Naive thymus-derived CD4-positive, alpha-beta T cell (primary cell): ENCODE measurements at places on chromosomes 4 and X. TPM values are rescaled to one million over a fixed set of nuclear protein-coding genes. Genes with fewer than 3 reads are reported as not detected.

The JADE3 gene
- polyA plus RNA-seq, result 0.05 TPM

The KDR gene
- not detected for polyA plus RNA-seq

The CCSER1 gene
- not detected for polyA plus RNA-seq

The MSANTD1 gene
- polyA plus RNA-seq, result not detected

The MRFAP1 gene
- 180 TPM for polyA plus RNA-seq

The ASMT gene
- polyA plus RNA-seq, result not detected

The PRR32 gene
- not detected for polyA plus RNA-seq

The CXCL13 gene
- not detected for polyA plus RNA-seq

The PGAM4 gene
- polyA plus RNA-seq, result not detected

The POF1B gene
- polyA plus RNA-seq, result 0.17 TPM

GRCh38 chr4:77025643-77026321 lies 50.0 kb downstream of the CCNI start:
- H3K4me3 ChIP-seq, result no peak overlapping the region
- DNase-seq, result no peak
- H3K27ac ChIP-seq, result no peak overlapping the region
- no peaks in the 10 kb centered on the region for H3K27me3 ChIP-seq
- H3K4me1 ChIP-seq, result no peaks in the 10 kb centered on the region

- no peaks in the 10 kb centered on the region for H3K27me3 ChIP-seq
- no peaks in the 10 kb centered on the region for H3K36me3 ChIP-seq
- H3K4me1 ChIP-seq, result no peaks in the 10 kb centered on the region
- H3K4me3 ChIP-seq, result no peak overlapping the region
Measured at GRCh38 chr4:173181848-173182247, 13.2 kb downstream of the GALNT7 start.

DNA sequence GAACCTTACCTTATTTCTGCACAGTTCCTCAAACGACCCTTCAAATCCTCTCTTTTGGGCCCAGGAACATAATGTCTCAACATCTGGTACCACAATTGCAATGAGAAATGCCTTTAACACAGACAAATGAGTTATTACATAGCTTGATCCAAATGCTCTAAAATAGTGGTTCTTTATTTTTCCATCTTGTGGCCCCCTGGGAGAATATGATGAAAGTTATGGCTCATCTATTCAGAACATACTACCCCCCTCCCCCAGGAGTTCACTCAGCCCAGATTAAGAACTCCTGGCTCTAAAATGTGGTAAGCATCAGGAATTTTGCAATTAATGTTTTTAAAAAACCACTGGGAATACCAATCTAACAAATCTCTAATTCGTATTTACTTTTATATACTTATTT lies 23.9 kb upstream of the CENPU start:
- H3K27ac ChIP-seq, result no peak overlapping the region
- H3K36me3 ChIP-seq, result peaks cover 12% of the 10 kb centered on the region
- no peak for DNase-seq
- no peaks in the 10 kb centered on the region for H3K27me3 ChIP-seq
- peaks cover 7% of the 10 kb centered on the region for H3K4me1 ChIP-seq

GRCh38 chr4:144721994-144722393 lies 76.0 kb downstream of the HHIP start:
- H3K4me1 ChIP-seq, result no peaks in the 10 kb centered on the region
- no peaks in the 10 kb centered on the region for H3K27me3 ChIP-seq
- H3K36me3 ChIP-seq, result no peaks in the 10 kb centered on the region
- DNase-seq, result no peak
- H3K27ac ChIP-seq, result no peak overlapping the region

GRCh38 chr4:30989508-30989907 lies 269.3 kb downstream of the PCDH7 start:
- H3K27ac ChIP-seq, result no peak overlapping the region
- no peak for DNase-seq
- H3K36me3 ChIP-seq, result no peaks in the 10 kb centered on the region
- no peak overlapping the region for H3K4me3 ChIP-seq
- H3K4me1 ChIP-seq, result no peaks in the 10 kb centered on the region

GRCh38 chr4:119962631-119963030 lies 104.0 kb downstream of the MAD2L1 start:
- H3K36me3 ChIP-seq, result no peaks in the 10 kb centered on the region
- no peaks in the 10 kb centered on the region for H3K27me3 ChIP-seq
- H3K4me1 ChIP-seq, result no peaks in the 10 kb centered on the region
- no peak overlapping the region for H3K27ac ChIP-seq
- DNase-seq, result no peak

- H3K4me3 ChIP-seq, result no peak overlapping the region
- no peak overlapping the region for H3K27ac ChIP-seq
- H3K27me3 ChIP-seq, result no peaks in the 10 kb centered on the region
Measured at GRCh38 chr4:82948647-82949204, 48.2 kb downstream of the THAP9 start.

GRCh38 chr4:159977907-159978617 lies 875.2 kb downstream of the RAPGEF2 start:
- no peaks in the 10 kb centered on the region for H3K27me3 ChIP-seq
- no peak overlapping the region for H3K27ac ChIP-seq
- no peak for DNase-seq
- H3K36me3 ChIP-seq, result no peaks in the 10 kb centered on the region

- no peaks in the 10 kb centered on the region for H3K4me1 ChIP-seq
- no peaks in the 10 kb centered on the region for H3K36me3 ChIP-seq
- no peak for DNase-seq
- no peak overlapping the region for H3K4me3 ChIP-seq
- no peaks in the 10 kb centered on the region for H3K27me3 ChIP-seq
Measured at GRCh38 chrX:108811891-108812290, 75.5 kb upstream of the IRS4 start.

GRCh38 chr4:161936625-161937550 lies 226.9 kb downstream of the FSTL5 start:
- H3K27me3 ChIP-seq, result no peaks in the 10 kb centered on the region
- no peaks in the 10 kb centered on the region for H3K36me3 ChIP-seq
- no peaks in the 10 kb centered on the region for H3K4me1 ChIP-seq
- no peak for DNase-seq
- H3K4me3 ChIP-seq, result no peak overlapping the region
- no peak overlapping the region for H3K27ac ChIP-seq

DNA sequence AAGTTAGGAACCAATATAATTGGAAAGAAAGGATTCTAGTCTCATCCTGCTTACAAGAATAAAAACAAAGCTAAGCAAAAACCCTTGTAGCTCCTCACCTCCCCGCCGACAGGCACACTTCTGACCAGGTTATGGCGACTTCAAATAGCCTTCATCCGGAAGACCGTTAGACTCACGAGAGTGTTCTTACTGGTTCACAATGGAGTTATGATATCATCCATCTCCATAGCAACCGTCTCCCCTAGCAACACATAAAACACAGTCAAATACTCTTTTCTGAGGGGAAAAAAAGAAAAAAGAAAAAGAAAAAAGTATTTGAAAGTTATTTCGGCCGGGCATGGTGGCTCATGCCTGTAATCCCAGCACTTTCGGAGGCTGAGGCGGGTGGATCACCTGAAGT lies at the start of gene IL13RA2:
TSS of gene IL13RA2 (minus strand) at position 162 of the 400 bp plus-strand sequence. CDS start 347 bp downstream, outside the sequence.
- H3K27me3 ChIP-seq, result no peaks in the 10 kb centered on the region
- H3K27ac ChIP-seq, result no peak within 1 kb of the TSS
- H3K36me3 ChIP-seq, result no peaks in the 10 kb centered on the region
- no peak within 1 kb of the TSS for H3K4me3 ChIP-seq

DNA sequence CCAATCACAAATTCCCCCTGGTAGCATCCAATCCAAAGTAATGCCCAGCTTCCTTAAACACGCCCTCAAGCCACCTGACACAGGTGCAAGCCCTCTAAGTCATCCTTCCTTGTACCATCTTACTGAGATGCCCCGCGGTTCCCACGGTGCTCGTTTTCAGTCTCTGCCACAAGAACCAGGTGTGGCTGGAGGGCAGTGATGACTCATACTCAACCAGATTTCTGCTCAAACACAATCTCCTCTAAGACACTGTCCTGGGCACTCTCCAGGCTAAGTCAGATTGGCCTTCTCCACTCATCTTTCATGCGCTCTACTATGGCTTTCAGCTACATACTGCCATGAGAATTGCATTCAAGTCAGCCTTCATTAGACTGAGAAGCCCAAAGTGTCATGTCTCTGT lies 3.5 kb downstream of the SH3KBP1 start:
- H3K4me1 ChIP-seq, result peaks cover 7% of the 10 kb centered on the region
- H3K36me3 ChIP-seq, result no peaks in the 10 kb centered on the region
- H3K27me3 ChIP-seq, result no peaks in the 10 kb centered on the region
- DNase-seq, result no peak
- no peak overlapping the region for H3K4me3 ChIP-seq

DNA sequence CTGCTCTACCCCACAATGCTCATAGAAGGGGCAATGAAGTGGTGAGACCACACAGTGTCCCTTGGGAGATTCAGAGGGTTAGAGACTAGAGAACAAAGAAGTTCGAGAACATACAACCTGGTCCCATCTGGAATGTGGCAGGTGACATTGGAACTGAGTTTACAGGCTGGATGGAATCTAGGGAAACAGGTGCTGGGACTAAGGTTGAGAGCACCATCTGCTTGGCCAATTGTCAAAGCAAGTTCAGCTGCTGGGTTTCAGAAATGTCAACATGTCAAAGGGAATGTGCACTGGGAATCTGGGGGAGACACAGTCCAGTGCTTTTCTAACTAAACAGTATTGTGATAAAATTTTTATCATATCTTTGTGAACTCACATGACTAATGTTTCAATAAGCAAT lies 15.9 kb upstream of the FAM13A start:
- peaks cover 3% of the 10 kb centered on the region for H3K4me1 ChIP-seq
- H3K4me3 ChIP-seq, result no peak overlapping the region
- no peaks in the 10 kb centered on the region for H3K27me3 ChIP-seq
- DNase-seq, result no peak
- H3K27ac ChIP-seq, result no peak overlapping the region

- H3K27ac ChIP-seq, result no peak overlapping the region
- H3K4me3 ChIP-seq, result no peak overlapping the region
- H3K36me3 ChIP-seq, result no peaks in the 10 kb centered on the region
- H3K27me3 ChIP-seq, result no peaks in the 10 kb centered on the region
- DNase-seq, result no peak
Measured at GRCh38 chr4:2795300-2795892, 2.5 kb downstream of the SH3BP2 start.

DNA sequence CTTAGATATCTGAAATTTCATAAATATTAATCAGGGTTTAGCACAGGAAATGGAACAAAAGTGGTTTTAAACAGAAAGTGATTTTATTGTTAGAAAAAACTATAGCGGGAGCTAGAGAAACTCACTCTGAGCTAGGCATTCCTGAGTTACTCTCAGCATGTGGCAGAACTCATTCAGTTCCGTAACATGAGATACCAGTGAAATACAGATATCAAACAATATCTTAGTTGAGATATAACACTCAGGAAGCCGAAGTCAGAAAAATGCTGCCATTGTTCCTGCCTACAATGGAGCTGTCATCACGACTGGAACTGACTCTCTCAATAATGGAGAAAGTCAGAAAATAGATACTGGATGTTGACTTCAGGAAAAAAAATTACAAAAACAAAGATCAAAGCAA lies 1428.7 kb downstream of the PCDH18 start:
- H3K27ac ChIP-seq, result no peak overlapping the region
- H3K4me1 ChIP-seq, result no peaks in the 10 kb centered on the region
- DNase-seq, result no peak
- no peaks in the 10 kb centered on the region for H3K27me3 ChIP-seq
- no peaks in the 10 kb centered on the region for H3K36me3 ChIP-seq
- no peak overlapping the region for H3K4me3 ChIP-seq

DNA sequence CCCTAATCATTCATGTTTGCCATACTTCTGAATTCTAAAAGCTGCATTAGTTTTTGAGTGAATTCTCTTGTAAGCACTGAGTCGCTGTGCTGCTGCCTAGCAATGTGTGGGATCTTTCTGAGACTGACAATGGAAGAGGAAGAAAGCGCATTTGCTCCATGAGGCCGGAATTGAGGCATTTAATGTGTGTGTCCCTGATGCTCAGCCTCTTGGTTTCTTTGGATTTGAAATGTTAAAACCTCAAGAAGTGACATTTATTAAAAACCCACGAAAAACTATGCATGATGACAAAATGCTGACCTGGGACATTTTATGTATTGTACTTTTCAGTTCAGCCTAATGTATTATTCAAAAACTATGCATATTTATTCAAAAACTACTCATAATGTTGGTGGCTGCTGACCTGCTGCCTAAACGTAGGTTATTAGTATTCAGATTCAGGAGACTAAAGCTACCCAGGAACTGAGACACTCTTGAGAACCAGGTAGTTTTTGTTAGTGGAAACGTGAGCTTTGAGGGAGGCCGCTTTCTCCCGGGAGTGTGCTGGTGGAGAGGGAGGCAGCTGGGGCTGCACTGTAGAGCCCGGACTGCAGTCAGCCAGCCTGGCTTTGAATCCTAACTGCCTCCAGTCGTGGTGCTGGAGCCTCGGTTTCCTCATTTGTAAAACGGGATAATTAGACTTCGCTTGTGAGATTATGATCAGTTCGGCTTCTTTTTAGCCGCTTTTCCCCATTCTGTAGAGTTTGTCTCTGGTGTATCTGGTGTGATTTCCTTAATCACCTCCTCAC lies 11.3 kb downstream of the RGS12 start:
- no peak for DNase-seq
- H3K4me1 ChIP-seq, result peaks cover 40% of the 10 kb centered on the region
- no peak overlapping the region for H3K4me3 ChIP-seq
- H3K36me3 ChIP-seq, result no peaks in the 10 kb centered on the region

DNA sequence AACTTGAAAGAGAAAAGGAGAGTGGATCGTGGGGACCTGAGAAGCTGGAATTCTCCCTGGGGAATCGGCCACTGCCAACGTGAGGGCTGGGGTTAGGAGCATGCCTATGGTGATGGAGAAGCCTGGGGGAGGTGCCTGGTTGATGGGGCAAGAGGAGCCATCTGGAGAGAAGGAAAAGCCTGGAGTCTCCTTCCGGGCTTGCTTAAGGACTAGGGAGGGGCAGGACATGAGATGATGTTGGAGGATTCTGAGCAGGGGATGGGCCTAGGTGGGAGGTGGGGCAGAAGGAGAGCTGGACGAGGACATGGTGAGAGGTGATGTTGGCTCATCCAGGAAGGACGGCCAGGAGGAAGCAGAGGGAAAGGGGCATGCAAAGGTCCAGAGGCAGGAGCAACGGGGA lies 35.0 kb upstream of the GYG2 start:
- H3K27me3 ChIP-seq, result no peaks in the 10 kb centered on the region
- H3K27ac ChIP-seq, result no peak overlapping the region
- no peaks in the 10 kb centered on the region for H3K4me1 ChIP-seq
- no peaks in the 10 kb centered on the region for H3K36me3 ChIP-seq
